ENCODE measurements at places on chromosomes 12 and 14.
A peak's percentile ranks its signal among the peaks of the same experiment; 100 is the strongest.

- DNase-seq = no peak
These were observed 67.2 kb downstream of the HECTD4 start for GRCh38 chr12:112314981-112315380.

GRCh38 chr12:66066137-66066928 lies 64.2 kb downstream of the LLPH start:
- DNase-seq = no peak

DNA sequence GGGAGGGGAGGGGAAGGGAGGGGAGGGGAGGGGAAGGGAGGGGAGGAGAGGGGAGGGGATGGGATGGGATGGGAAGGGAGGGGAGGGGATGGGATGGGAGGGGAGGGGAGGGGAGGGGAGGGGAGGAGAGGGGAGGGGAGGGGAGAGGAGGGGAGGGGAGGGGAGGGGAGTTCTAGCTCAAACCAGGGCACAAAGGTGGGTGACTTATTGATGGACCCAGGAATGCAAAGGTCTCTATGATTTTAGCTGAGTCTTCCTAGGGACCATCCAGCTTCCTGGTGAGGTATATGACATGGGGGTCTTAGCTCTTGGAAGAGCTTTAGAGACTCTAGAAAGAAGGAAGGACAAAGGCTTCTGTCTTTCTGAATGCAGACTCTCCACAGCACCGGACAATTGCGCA lies 42.3 kb downstream of the ANO2 start:
- DNase-seq = no peak

GRCh38 chr12:100987552-100988521 lies 193.3 kb downstream of the ANO4 start:
- no peak for DNase-seq

- DNase-seq = no peak
These were observed 56.6 kb downstream of the TTC9 start for GRCh38 chr14:70698288-70698687.

- no peak for DNase-seq
These were observed 59.6 kb downstream of the DACT1 start for GRCh38 chr14:58697266-58697929.

GRCh38 chr14:24897793-24898192 lies 152.2 kb downstream of the STXBP6 start:
- no peak for DNase-seq

DNA sequence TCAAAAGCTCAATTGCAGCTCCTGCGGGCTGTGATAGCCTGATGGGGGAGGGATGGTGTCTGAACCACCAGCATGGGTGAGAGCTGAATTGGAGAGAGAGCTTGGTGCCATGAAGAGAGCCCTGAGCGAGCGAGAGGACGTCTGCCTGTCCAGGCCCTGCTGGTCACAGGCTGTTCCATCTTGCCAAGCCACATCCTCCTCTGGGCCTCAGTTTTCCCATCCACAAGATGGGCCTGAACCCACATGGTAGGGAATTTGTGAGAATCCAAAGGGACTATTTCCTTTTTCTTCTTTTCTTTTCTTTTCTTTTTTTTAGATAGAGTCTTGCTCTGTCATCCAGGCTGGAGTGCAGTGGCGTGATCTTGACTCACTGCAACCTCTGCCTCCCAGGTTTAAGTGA lies 276.4 kb downstream of the VRK1 start:
- DNase-seq = no peak

DNA sequence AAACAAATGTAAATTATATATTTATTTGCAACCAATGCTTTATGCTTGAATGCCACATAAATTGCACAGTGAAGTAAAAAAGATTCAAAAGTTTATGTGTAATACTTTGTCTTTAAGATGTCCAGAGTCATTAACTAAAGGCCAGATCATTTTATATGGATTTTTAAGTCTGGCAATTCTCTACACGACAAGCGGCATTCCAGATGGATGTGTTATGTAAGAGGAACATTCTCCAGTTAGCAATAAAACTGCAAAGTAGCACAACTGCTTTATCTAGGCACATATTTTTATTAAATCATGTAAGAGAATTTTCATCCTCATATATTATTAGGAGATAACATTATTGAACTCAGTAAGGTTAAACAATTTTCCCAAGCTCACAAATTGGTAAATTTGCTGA lies 1717.7 kb upstream of the SEL1L start:
- no peak for DNase-seq

DNA sequence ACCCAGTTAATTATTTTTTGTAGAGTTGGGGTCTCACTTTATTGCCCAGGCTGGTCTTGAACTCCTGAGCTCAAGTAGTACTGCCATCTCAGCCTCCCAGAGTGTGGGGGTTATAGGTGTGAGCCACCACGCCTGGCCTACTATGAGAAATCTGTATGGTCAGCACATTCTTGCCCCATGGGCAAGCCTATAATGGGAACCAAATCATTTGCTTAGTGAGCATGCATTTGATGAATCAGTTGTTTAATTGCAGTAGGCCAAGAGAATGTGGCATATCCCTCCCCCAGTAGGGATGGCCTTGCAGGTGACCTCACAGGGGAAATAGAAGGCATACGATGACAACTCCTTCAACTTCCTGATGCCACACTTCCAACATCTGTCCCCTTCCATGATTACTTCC lies 122.7 kb downstream of the DIP2B start:
- no peak for DNase-seq

DNA sequence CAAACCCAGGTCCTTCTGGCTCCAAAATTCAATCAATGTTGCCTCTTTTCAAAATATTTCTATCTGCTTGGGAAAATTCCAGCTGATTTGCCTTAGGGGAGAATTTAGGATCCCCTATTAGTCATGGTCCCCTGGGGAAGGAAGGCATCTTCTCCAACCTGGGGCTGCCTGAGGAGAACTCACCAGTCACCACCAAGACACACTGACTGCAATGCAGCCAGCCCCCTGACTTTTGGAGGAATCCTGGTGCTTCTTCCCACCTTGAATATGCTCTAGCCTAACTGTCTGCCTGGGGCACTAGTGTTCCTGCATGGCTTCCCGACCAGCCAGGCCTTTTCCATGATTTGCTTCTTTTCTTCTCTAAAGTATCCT lies 71.8 kb upstream of the BCL2L14 start:
- DNase-seq = no peak

GRCh38 chr14:99057576-99058083 lies 214.4 kb downstream of the BCL11B start:
- no peak for DNase-seq

- no peak for DNase-seq
These were observed 96.2 kb upstream of the PTPRB start for GRCh38 chr12:70733385-70733784.

- peak; percentile 41 for DNase-seq
These were observed 42.4 kb upstream of the SGPP1 start for GRCh38 chr14:63770187-63770807.

GRCh38 chr12:2959192-2959504 lies at the start of gene TEAD4:
Gene TEAD4 (plus strand): TSS chr12:2959397.
- DNase-seq = peak; percentile 16

GRCh38 chr14:89165189-89166181 lies 251.5 kb downstream of the FOXN3 start:
- DNase-seq = no peak

All from stimulated activated CD4-positive, alpha-beta T cell treated with anti-CD3 and anti-CD28 coated beads, Interleukin-4, amount 100 ng/mL, for 1 hour (primary cell).